ENCODE measurements at places on chromosomes 16 and 17.

DNA sequence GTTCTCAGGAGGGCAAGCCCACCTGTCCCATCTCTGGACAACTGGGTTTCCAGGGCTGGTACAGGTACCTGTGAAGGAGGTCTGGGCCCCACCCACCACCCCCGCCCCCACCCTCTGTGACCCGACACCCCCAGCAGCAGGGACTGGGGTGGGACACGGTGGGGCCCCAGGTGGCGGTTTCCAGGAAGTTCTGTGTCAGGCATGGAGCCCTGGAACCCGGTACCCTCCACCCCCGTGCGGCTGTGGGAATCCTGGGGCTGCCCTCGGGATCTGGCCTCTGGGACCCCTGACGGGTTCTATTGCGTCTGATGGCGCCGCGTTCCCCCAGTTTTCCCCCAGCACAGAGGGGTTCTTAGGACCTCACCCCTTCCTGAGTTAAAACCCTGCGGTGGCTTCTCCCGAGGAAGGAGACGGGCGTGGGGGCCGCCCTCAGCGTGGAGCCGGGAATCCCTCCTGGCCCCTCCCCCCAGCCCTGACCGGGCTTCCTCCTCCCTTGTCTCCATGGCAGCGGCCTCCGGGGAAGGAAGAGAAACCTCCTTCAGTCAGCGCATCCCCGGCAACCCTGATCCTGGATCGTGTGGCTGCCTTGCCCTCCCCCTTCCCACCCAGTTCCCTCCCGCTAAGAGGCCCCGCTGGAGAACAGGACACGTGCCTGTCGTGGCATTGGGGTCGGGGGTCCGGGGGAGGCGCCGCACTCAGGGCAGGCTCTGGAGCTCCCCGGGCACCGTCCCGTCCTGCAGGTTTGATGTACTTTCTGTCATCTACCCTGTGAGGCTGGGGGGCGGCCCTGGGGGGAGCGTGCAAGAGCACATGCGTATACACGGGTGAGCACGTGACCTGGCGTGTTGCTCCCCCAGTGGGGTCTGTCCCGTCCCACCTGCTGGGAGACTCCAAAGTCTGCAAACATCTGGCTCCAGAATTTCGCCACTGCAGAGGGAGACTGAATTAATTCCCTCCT lies 30.3 kb downstream of the CACNA1H start:
- no peak for DNase-seq

GRCh38 chr17:68378268-68379176 lies 78.8 kb downstream of the WIPI1 start:
- peak; percentile 89 for DNase-seq

GRCh38 chr17:60534010-60534555 lies 8.0 kb upstream of the APPBP2 start:
- no peak for DNase-seq

- peak; percentile 89 for DNase-seq
Measured at GRCh38 chr17:41666708-41667279, 21.9 kb upstream of the EIF1 start.

DNA sequence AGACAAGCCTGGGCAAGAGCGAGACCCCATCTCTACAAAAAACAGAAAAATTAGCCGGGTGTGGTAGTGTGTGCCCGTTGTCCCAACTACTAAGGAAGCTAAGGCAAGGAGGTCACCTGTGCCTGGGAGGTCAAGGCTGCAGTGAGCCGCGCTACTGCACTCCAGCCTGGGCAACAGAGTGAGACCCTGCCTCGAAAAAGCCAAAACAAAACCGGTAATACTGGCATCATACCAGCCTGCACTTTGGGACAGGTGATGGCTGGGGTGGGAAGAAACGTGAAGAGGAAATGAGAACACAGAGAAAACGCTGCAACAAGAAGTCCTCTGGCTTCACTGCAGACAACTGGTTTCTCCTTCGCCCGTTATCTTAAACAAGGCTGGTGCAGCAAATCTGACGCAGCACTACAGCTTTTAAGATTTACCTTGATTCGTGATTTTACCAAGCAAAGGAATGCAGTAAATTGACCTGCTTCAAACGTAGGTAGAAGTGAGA lies 725 bp upstream of the CASC3 start:
- DNase-seq, result peak; percentile 44

GRCh38 chr17:44931376-44931775 lies 16.1 kb upstream of the GFAP start:
- DNase-seq, result no peak

DNA sequence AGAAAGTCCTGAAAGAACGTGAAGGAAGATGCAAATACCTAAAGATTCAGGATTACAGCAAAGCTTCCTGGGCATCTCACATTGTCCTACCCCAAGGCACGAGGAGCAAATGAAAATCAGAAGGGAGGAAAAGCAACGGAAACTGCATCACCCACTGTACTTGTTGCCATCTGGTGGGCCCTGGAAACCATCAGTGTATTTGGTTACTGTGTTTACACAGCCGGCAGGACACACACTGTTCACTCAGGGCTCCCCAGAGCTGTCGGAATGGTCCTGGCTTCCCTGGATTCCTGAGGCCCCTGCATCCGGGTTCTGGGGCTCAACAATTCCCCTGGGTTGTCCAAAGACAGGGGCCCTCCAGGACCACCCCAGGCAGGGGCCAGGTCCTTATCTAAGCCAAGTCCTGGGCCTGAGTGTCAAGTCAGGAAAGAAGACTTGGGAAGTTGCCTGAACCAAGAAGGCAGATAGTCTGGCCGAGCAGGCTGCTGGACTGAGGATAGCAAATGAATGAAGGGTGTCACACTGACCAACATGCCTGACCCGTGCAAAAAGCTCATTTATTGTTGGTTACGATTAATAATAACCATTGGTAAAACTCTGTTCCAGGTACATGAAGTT lies 52.8 kb downstream of the SOX9 start:
- DNase-seq, result no peak

DNA sequence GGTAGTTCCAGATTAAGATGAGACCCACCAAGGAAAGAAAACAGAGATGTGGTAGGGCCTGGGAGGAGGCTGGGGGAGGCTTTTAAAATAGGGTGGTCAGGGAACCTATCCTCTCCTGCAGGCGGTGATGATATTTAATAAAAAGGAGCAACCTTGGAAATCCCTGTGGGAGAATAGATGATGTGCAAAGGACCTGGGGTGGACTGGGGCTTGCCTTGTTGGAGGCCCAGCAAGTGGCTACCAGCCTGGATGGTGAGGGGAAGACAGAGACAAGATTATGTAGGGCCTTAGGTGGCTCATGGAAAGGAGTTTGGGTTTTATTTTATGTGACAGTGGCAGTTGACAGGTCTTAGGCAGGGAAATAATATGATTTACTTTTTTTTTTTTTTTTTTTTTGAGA lies 1.8 kb downstream of the POLR3E start:
- no peak for DNase-seq

DNA sequence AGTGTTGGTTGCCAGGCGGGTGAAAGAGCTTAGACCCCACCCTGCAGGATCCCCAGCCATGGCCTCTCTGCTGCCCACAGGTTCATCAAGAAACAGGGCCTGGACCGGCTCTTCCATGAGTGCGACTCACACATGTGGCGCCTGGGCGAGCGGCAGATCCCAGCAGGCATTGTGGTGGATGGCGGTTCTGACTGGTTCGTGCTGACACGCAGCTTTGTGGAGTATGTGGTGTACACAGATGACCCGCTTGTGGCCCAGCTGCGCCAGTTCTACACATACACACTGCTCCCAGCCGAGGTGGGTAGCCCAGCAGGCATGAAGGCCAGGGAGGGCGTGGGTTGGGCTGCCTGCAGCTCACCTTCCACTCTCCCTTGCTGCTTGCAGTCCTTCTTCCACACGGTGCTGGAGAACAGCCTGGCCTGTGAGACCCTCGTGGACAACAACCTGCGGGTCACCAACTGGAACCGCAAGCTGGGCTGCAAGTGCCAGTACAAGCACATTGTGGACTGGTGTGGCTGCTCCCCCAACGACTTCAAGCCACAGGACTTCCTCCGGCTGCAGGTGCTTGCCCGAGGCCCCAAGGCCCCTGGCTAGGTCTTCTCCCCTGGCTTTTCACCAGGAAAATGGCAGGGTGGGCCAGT lies 9.9 kb downstream of the XYLT2 start:
- DNase-seq, result no peak

- no peak for DNase-seq
Measured at GRCh38 chr17:12830777-12831247, 41.5 kb downstream of the ARHGAP44 start.

DNA sequence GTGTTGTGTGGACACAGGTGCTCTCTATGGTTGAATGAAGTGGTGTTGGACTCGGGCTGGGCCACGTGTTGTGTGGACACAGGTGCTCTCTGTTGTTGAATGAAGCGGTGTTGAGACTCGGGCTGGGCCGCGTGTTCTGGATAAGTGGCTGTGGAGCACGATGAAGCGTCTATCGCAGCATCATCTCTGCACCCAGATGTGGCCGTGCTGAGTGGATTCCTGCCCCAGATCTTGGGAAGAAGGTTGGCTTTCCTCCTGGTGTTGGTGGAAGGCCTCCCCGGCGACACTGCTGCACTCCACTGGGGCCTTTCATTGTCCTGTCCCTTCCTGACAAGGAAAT lies 69.1 kb downstream of the RPTOR start:
- DNase-seq, result no peak

DNA sequence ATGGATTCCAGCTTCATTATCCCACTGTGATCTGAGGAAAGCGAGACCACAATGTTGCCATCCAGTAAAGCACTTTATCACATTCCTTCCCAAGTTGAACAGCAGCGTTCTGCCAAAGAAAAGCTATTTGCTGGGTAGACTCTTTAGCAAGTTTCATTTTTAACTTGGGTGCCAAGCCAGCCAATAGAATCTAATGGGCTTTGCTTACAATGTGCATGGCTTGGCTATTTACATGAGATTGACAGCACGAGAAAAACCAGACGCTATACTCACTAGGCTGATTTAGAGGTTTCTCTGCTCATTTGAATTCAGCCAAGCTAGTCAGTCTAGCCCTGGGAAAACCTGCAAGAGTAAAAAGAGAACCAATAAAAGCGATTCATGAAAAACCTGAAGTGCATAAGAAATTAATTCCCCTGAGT lies 108.9 kb downstream of the CDH13 start:
- no peak for DNase-seq

DNA sequence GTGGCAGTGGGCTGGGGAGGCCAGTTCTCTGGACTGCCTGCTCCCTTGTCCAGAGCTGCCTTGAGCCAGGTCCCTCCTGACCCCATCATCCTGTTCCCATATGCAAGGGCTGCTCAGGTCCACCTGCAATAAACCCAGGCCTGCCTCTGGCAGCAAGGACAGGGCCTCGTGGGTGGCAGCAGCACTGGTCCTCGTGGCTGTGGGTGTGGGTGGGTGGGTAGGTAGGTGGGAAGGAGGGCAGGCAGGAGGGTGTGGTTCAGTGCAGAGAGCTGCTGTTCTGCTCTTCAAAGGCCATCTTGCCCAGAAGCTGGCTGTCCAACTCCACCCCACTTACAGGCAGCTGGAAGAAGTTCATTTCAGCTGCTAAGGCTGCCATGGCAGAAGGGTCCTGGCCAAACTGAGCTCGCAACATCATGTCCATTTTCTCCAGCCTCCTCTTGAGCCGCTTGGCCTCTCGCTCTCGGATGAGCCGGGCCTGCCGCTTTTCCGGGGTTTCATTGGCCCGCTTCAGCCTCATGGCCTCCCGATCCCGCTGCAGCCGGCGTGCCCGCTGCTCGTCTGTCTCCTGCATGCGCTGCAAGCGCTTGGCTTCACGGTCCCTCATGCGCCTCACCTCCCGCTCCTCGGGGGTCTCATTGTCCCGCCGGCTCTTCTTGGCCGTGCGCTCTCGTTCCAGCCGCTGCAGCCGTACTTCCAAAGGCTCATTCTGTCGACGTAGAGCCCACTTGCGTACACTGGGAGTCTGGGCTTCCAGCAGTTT lies 14.2 kb downstream of the ATXN1L start:
- DNase-seq, result no peak

- no peak for DNase-seq
Measured at GRCh38 chr16:23452221-23452571, 793 bp downstream of the COG7 start.

GRCh38 chr17:72004011-72004427 lies 116.8 kb upstream of the SOX9 start:
- no peak for DNase-seq

GRCh38 chr16:11157143-11157542 lies 98.9 kb downstream of the SOCS1 start:
- no peak for DNase-seq

- no peak for DNase-seq
Measured at GRCh38 chr16:7124701-7125100, 207.9 kb upstream of the RBFOX1 start.

DNA sequence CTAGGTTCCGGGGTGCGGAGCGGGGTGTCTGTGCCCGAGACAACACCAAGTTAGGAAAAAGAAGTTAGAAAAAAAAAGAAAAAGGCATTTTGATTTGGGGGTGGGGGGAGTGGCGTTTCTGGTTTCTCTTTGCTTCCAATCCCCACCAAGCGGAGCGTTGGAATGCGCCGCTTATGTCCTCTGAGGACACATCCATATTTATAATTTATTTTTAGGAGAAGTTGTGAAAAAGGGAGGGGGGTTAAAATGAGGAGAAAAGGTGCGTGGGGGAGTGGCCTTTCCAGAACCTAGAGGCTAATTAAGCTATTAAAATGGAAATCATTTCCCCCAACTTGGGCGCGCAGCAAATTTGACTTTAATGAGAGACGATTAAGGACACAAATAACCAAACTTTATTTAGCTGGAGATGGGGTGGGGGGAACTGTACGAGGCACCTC lies 232.1 kb downstream of the MRTFB start:
- DNase-seq, result no peak

- DNase-seq, result no peak
Measured at GRCh38 chr16:13313351-13313750, 412.0 kb downstream of the SHISA9 start.

DNA sequence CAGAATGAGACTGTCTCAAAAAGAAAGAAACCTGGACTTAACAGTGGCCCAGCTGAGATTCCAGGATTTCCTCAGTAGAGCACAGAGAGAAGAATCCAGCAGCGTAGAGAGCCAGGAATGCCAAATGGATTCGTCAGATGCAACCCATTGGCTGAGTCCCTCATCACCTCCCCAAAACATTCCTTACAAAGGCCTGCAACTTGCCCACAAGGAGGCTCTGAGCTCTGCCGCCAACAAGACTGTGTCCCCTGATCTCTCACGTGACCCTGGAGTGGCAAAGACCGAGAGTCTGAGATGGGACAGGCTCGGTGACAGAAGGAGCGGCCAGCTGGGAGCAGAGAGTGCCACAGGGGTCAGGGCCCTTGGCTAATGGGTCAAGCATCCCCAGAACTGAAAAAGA lies 6.9 kb upstream of the CHMP6 start:
- DNase-seq, result peak; percentile 39

Measured in femur (tissue), 1 donor.